ENCODE measurements at places on chromosomes 5 and 9.

DNA sequence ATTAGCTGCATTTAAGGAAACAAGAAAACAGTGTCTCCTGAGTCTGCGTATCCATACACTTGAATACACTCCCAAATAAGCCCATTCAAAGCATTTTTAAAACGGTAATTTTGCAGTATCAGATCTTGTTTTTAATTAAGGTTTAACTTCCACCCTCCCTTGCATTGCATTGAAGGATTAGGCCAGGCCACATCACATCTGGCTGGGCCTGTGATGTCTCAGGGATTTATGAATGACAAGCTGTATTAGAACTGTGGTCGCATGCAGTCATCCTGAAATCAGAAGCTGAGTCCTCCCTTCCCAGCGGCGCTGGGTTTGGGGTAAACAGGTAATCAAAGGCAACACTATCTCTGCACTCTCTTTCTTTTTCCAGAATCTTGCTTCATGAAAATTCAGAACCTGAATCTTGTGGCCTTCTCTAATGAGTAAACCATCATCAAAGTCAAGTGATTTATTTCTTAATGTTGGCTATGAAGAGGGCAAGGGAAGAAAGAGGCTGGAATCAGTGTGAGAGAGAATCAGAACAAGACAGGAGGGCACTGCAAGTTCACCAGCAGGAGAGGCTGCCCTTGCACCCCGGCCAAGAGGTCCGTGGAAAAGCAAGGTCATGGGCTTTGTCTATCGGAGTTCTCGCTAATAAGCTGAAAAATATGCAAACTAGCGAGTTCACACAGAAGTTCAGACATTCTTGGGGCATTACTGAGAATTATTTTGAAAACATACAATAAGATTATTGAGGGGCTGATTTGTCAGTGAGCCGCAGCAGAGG lies 80.0 kb upstream of the ZSWIM6 start:
- no peak for DNase-seq

DNA sequence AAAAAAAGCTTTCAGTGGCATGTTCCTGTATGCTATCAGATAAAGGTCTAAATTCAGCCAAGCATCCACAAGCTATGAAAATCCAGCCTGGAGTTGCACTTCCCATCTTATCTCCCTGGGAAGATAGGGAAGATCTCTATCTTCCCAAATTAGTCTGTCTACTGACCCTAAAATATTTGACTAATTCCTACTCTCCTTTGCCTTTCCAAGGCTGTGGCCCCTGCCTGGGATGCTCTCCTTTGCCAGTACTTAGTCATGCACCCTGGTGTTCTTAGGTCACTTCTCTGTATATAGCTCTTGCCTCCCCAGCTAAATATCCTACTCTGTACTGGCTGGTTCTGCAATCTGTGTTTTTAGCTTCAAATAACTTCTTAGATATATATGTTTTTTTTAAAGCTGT lies 44.0 kb upstream of the PLPP1 start:
- DNase-seq, result no peak

DNA sequence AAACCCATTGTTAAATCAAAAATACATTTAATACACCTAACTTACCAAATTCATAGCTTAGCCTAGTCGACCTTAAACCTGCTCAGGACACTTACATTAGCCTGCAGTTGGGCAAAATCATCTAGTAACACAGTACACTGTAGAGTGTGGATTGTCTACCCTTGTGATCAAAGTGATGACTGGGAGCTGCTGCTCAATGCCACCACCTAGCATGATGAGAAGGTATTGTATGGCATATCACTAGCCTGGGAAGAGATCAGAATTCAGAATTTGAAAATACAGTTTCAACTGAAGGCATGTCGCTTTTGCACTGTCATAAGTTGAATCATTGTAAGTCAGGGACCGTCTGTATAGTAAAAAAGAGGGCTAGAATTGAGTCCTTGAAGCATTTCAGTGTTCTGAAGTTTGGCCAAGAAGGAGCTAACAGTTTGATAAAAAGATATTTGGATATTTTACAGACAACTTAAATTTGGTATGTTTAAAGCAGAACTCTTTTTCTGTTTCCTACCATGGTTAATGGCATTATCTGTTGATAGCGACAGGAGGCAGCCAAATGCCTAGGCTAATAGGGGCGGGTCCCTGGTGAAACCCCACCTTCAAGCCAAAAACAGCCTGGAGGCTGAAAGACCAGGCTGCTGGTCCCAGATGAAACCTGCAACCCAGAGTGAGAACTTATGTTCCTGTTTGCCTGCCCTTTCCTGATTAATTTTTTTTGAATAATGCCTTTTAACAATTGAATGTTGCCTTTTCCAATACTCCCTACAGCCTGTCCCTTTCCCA lies 23.0 kb downstream of the SMIM15 start:
- DNase-seq, result peak; percentile 2

DNA sequence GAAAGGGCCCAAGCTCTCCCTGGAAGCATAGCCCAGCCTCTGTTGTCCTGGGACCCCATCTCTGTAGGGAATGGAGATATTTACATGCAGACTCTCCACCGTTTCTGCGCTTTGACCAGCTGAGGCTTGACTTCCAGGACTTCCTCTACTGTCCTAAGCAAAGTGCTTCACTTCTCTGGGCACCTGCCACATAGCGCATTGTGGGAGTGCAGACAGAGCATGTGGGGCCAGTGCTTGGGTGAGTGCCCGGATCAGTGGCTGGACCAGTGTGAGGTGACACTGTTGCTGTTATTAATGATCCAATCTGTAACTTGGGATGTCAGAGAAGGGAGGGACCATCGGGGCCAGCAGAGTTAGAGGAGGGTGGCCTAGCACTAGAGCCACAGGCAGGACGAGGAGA lies 10.5 kb downstream of the CXCL14 start:
- DNase-seq, result no peak

GRCh38 chr9:8085986-8086385 lies 286.4 kb upstream of the DMAC1 start:
- no peak for DNase-seq

GRCh38 chr5:143262393-143263174 lies 140.9 kb downstream of the NR3C1 start:
- DNase-seq, result no peak

DNA sequence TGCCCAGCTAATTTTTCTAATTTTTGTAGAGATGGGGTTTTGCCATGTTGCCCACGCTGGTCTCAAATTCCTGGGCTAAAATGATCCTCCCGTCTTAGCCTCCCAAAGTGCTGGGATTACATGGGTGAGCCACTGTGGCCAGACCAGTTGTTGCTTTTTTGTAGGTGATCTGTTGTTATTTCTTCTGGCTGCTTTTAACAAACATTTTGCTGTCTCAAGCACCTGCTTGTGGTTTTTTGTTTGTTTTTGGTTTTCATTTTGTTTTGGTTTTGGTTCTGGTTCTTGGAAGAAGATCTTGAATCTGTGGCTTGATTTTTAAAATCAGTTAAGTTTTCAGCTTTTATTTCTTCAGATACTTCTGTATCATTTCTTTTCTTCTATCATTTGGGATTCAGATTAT lies 21.1 kb downstream of the ERCC6L2 start:
- DNase-seq, result no peak

- no peak for DNase-seq
Observed at GRCh38 chr5:61171479-61171878, 9.2 kb upstream of the SMIM15 start.

DNA sequence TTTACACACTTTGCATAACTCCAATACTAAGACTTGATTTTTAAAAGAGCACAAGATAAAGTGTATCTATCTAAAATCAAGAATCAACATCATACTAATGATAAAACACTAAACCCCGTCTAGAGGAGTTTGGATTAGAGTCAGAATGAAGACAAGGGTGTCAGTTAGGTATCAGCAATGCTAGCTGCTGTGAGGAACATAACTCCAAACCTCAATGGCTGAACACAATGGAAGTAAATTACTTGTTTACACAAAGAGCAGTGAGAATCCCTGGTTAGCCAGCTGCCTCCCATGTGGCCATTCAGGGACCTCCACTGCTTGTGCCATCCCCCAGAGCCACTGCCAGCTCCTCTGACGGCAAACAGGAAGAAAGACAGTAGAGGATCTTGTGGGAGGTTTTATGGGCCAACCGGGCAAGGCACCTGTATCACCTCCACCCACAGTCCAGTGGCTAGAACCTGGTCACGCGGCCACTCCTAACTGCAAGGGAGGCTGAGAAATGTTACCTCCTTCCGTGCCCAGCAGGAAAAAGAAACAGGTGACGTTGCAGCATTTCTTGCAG lies 24.0 kb upstream of the GRHPR start:
- DNase-seq, result peak; percentile 53

GRCh38 chr5:29469581-29469980 lies 1723.9 kb upstream of the CDH6 start:
- no peak for DNase-seq

- DNase-seq, result no peak
Observed at GRCh38 chr5:30113542-30113941, 1079.9 kb upstream of the CDH6 start.

GRCh38 chr5:56760723-56761122 lies 54.6 kb upstream of the MAP3K1 start:
- DNase-seq, result no peak

- peak; percentile 52 for DNase-seq
Observed at GRCh38 chr9:98536542-98537173, 172.1 kb downstream of the GABBR2 start.

DNA sequence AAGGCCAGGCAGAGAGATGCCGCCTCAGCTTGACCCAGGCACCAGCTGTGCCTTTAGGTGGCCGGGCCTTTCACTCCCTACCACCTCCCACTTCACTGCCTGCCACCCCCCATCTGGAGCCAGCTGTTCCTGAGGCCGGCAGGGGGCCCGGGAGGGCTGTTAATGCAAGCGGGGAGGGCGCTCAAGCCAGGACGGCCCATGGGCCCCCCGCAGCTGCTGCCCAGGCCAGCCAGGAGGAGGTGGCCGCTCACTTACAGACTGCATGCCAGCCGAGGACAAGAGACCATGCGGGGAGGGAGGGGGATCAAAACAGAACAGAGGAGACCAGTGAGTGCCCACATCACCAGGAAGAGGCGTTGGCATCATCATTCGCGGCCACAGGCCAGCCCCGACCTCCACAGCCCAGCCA lies 4.5 kb downstream of the ABCA2 start:
- no peak for DNase-seq

DNA sequence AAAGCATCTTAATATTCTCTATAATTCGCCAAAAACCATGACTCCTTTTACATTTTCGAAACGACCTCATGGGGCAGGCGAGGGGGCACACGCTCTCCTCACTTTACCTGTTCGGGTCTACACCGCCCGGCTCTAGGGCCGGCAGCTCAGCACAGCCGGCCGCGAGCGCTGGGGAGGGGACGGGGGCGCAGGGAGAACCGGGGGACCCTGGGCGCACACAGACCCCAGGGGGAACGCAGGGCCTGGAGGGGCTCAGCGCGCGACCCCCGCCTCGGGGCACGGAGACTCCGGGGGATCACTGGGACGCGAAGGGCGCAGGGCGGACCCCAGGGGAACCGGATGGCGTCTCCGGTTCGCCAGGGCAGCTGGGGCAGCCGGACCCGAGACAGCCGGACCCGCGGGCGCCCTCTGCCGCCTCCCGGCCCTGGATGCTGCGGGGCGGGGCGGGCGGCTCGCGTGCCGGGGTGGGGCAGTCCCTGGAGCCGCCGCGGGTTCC lies at the start of gene AHRR:
TSS of gene AHRR (plus strand) at position 485 of the 496 bp plus-strand sequence. CDS start 22,189 bp downstream, outside the sequence.
- no peak for DNase-seq

- DNase-seq, result no peak
Observed at GRCh38 chr9:126698756-126699155, 85.0 kb downstream of the LMX1B start.

DNA sequence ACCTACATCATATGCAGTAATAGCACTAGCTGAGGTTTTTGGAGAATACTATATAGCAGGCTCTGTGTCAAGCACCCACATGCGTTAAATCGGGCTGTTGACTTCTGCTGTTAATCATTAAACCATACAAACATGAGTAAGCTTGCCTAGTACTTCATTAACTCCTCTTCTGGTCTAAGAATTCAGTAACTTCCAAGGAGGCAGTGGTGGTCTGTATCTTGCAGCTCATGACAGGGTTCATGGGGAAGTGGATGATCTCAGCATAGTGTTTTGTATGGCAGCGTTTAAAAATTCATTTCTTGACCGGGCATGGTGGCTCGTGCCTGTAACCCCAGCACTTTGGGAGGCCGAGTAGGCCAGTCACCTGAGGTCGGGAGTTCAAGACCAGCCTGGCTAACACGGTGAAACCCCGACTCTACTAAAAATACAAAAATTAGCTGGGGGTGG lies at the start of gene HAVCR1:
TSS of gene HAVCR1 (minus strand) at position 24 of the 447 bp plus-strand sequence. CDS start 1,173 bp downstream, outside the sequence.
- no peak for DNase-seq

DNA sequence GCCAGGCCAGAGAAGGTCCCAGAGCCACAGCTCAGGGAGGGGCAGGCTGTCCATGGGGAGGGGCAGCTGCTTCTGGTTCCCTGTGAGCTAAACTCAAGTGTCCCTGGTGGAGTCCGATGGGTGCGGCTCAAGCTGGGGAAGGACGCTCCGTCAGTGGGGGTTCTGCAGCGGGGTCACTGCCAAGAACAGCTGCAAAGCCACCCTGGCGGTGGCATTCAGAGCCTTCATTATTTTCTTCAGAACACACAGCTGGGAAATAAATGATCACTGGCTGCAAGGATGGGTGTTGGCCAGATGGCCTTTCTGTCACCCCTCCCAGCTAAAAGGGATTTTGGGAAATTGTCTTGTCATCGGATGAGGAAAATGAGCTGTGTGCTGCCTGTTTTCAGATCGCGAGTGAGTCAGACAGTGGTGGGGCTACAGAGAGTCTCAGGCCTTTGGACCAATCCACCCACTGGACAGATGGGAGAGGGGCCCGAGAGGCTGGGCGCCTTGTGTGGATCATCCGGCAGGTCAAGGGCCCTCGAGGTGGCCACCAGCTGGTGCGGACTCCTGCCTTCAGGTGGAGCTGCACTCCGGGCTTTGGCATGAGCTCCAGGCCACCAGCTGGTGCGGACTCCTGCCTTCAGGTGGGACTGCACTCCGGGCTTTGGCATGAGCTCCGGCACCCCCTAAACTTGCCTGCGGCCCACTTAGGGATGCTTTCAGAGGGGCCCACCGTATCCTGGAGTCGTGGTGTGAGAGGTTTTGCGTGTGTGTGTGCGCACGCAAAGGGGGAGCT lies 17.9 kb upstream of the GFPT2 start:
- no peak for DNase-seq

- DNase-seq, result no peak
Observed at GRCh38 chr5:15506897-15507296, 6.9 kb downstream of the FBXL7 start.

DNA sequence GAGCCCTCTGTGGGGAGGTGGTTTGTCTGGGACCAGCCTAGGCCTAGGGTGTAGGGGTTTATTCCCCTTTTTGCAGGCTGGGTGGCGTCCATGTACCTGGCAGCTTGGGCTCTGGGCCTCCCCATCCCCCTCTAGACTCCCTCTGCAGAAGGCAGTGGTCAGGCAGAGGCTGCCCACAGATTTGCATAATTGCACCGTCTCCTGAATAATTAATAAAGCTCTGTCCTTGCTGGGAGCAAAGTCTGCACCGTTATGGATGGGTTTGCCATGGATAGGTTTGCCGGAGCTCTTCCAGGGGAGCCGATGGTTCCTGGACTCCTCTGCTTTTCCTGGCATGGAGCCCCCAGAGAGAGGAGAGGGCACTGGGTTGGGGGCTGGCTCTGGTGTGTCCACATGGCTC lies 60.4 kb downstream of the DAB2IP start:
- no peak for DNase-seq

GRCh38 chr9:7979611-7980010 lies 180.0 kb upstream of the DMAC1 start:
- DNase-seq, result no peak

GRCh38 chr5:130871346-130872086 lies 293.5 kb downstream of the HINT1 start:
- DNase-seq, result peak; percentile 67

Data from NAMALWA (cell line).